Activated CD4-positive, alpha-beta T cell treated with anti-CD3 and anti-CD28 coated beads, Interleukin-10, Interleukin-2, amounts not matched to agents 100 ng/mL and 50 ng/mL, durations not matched to agents 16 hours and 8 hours (primary cell): ENCODE measurements at places on chromosomes 5 and 9.

GRCh38 chr5:170525470-170526211, 21.8 kb downstream of the KCNIP1 start:
- no peak for DNase-seq

DNA sequence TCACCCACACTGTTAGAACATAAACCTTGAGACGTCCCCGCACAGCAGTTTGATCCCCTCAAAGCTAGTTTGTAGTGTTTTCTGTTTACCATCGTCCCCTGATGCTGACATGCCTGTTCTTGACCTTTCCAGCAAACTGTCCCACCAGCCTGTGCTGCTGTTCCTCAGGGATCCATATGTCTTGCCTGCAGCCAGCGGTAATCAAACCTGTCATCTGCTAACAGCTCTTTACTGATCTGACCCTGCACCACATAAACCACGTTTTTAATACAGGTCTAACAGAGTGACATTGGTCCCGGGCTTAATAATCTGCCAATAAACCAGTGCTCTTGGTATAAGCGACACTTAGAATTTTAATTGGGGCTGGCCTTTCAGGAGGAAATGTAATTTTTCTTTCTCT, 34.7 kb downstream of the PPIC start:
- DNase-seq: no peak

GRCh38 chr9:130432362-130432761, 12.4 kb upstream of the ASS1 start:
- DNase-seq: no peak

DNA sequence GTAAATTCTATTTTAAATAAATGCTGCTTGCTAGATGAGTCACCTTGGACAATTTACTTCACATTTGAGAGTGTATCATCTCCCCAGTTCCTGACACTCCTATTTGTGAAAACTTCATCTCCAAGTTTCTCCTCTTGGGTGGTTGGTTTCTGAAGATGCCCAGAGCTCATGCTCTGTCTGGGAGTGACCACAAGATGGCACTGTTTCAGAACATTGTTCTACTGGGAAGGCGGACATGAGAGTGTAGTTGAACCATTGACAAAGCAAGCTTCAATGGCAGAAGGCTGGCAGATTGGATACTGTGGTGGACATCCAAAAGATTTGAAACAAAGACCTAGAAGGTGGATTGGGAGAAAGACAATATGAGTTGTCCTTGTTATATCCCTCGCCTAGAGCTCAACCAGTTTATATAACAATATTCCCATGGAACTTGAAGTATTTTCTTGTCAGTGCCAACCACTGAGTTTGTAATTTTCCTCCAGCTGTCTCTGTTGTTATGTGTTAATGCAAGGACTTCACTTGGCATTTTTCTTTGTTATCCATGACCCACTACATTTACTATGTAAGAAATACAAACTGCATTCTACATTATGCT, 234.3 kb upstream of the ANKH start:
- peak; percentile 53 for DNase-seq

DNA sequence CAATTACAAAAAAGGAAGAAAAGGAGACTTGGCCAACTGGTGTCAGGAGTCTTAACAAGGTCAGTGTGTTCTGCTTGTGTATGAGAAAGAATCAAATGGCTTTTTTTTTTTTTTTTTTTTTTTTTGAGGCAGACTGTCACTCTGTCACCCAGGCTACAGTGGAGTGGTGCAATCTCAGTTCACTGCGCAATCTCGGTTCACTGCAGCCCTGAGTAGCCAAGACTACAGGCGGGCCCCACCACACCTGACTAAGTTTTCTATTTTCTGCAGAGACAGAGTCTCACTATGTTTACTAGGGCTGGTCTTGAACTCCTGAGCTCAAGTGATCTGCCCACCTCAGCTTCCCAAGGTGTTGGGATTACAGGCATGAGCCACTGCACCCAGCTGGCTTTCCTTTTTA, 3.1 kb upstream of the IL7R start:
- DNase-seq: peak; percentile 86

- peak; percentile 24 for DNase-seq
Observed at GRCh38 chr5:41863871-41864486, 6.2 kb downstream of the OXCT1 start.
